Stimulated activated CD4-positive, alpha-beta T cell treated with anti-CD3 and anti-CD28 coated beads, Interleukin-15, amount 100 ng/mL, for 1 hour (primary cell): ENCODE measurements at places on chromosomes 6 and 20.

GRCh38 chr6:6390849-6391602 is 70.6 kb upstream of the F13A1 start:
- DNase-seq = no peak

GRCh38 chr6:14550822-14551221 is 433.2 kb downstream of the CD83 start:
- no peak for DNase-seq

GRCh38 chr6:1504465-1504864 is 105.2 kb upstream of the FOXC1 start:
- DNase-seq = no peak

GRCh38 chr20:7180256-7181045 is 413.0 kb downstream of the BMP2 start:
- DNase-seq = no peak

- no peak for DNase-seq
Measured at GRCh38 chr20:24691901-24692351, 222.5 kb downstream of the SYNDIG1 start.

- DNase-seq = no peak
Measured at GRCh38 chr20:5678777-5679176, 71.4 kb upstream of the SHLD1 start.

DNA sequence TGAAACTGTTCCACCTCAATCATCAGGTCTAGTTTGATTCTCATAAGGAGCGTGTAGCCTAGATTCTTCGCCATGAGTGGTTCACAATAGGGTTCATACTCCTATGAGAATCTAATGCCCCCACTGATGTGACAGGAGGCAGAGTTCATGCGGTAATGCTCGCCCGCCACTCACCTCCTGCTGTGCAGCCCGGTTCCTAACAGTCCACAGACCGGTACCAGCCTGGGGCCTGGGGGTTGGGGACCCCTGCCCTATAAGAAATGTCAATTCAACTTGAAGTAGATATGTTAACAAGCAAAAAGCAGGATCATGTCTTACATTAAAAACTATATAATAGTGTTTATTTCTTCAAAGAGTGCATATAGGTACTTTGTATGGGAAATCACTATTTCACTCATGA is 216.5 kb downstream of the COL19A1 start:
- no peak for DNase-seq

- no peak for DNase-seq
Measured at GRCh38 chr6:166463359-166464067, 80.8 kb upstream of the MPC1 start.

DNA sequence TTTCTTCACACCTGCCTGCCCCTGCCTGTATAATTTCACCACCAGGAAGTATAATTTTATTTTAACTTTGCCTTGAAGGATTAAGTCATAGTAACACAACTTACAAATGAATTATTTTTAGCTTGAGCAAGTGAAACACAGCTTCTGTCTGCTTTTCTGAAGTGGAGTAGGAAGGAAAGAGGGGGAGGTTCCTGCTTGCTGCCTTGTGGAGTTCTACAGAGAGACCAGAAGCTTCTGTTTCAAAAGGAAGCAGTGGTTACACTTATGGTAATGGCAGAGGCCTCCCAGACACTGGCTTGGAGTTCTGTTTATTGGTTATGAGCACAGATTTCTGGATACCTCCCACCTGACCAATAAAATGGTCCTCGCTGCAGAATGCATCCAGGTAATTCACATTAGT is 159.6 kb downstream of the TMEM200A start:
- DNase-seq = no peak

GRCh38 chr20:5718896-5719595 is 31.2 kb upstream of the SHLD1 start:
- no peak for DNase-seq

DNA sequence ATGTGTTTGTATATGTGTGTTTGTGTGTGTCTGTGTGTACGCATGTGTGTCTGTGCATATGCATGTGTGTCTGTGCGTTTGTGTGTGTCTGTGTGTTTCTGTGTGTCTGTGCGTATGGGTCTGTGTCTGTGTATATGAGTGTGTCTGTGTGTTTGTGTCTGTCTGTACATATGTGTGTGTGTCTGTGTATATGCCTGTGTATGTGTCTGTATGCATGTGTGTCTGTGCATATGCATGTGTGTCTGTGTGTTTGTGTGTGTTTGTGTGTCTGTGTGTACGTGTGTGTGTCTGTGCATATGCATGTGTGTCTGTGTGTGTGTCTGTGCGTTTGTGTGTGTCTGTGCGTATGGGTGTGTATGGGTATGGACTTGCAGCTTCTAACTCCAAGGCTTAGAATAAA is 174.0 kb upstream of the NOX3 start:
- no peak for DNase-seq

DNA sequence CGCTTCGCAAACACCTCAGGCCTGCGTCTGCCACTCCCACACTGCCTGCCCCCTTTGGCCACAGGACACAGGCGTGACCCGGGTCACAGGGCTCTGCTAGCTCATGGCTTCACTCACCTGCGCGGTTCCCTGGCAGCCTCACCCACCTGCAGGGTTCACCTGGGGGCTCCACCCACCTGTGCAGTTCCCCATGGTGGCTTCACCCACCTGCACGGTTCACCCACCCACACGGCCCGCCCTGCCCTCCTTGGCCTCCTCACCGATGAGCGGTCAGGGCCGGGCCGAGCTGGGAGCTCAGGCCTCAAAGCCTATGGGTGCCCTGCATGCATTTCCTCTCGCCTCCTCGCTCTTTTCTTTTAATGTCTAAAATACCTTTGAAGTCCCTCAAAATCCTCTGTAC is 54.7 kb downstream of the SMOC2 start:
- no peak for DNase-seq

DNA sequence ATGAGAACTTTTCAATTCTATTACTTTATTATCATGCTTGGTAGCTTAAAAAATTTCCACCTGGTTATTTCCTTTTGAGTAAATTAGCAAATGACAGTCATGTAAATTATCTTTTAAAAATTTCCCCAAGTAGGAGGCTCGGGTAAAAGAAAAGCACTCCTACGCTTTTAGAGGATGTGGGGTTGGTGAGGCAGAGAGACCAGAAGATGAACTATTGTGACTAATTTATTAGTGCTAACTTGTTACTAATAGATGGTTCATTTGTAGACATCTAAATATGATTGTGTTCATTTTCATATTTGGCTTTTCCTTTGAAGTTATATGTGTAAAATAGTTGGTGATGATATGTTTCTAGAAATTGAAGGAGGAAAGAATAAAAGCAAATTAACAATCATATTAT is 27.0 kb downstream of the ZNF292 start:
- no peak for DNase-seq
